ENCODE measurements at places on chromosomes 11 and 22. TPM values are rescaled to one million over a fixed set of nuclear protein-coding genes. Genes with fewer than 3 reads are reported as not detected.

POU2AF1 gene
- not detected for total RNA-seq

PLAAT5 gene
- 2.3 TPM for total RNA-seq

ATG13 gene
- total RNA-seq = 75.5 TPM

RGL4 gene
- not detected for total RNA-seq

PDE3B gene
- total RNA-seq = 0.34 TPM

NCR3LG1 gene
- 9.3 TPM for total RNA-seq

GPR83 gene
- total RNA-seq = not detected
